Right atrium auricular region (tissue), 2 donors: ENCODE measurements at places on chromosomes 16 and 17. TPM values are rescaled to one million over a fixed set of nuclear protein-coding genes. Genes with fewer than 3 reads are reported as not detected.

GRCh38 chr16:50411034-50411433, 42.2 kb upstream of the BRD7 start:
- no peak for DNase-seq

DNA sequence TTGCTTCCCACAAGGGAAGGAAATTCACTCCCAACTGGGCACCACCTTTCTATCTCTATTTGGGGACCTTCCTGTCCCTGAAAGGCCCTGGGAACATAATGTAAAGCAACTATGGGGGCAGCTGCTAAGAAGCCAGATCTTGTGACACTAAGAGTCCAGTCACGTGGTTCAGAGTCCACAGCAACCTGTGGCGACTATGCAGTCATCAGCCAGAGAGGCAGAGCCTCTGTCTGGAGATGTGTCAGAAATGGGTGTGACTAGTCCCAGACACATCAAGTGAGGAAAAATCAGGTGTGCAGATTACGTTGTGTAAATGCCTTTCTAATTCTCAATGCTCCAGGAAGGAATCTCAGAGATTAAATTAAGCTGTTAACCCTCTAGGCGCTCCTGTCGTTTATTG, 26.6 kb upstream of the SKAP1 start:
- DNase-seq = no peak

DNA sequence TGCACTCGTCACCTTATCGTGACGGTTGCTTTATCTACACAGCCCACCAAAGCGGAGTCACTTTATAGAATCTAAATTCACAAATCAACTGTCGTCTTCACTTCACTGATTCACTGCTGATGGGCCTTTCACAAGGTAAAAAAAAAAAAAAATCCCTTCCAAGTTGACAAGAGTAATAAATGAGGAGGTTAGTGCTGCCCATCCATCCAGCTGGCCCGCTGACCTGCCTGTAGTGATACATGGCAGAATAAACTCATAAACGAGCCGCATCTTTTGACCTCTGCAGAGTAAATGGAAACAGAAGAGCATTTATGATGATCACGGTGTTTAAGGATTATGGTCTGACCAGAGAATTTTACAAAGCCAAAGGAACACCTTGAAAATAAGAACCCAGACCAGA, 227.3 kb upstream of the IRX5 start:
- peak; percentile 11 for DNase-seq

GRCh38 chr17:13728781-13729180, 127.1 kb upstream of the HS3ST3A1 start:
- DNase-seq = no peak

- no peak for DNase-seq
These were observed 2.5 kb downstream of the ODAD4 start for GRCh38 chr17:41932816-41933389.

GRCh38 chr17:19800571-19800970, 52.5 kb upstream of the ALDH3A1 start:
- no peak for DNase-seq

DNA sequence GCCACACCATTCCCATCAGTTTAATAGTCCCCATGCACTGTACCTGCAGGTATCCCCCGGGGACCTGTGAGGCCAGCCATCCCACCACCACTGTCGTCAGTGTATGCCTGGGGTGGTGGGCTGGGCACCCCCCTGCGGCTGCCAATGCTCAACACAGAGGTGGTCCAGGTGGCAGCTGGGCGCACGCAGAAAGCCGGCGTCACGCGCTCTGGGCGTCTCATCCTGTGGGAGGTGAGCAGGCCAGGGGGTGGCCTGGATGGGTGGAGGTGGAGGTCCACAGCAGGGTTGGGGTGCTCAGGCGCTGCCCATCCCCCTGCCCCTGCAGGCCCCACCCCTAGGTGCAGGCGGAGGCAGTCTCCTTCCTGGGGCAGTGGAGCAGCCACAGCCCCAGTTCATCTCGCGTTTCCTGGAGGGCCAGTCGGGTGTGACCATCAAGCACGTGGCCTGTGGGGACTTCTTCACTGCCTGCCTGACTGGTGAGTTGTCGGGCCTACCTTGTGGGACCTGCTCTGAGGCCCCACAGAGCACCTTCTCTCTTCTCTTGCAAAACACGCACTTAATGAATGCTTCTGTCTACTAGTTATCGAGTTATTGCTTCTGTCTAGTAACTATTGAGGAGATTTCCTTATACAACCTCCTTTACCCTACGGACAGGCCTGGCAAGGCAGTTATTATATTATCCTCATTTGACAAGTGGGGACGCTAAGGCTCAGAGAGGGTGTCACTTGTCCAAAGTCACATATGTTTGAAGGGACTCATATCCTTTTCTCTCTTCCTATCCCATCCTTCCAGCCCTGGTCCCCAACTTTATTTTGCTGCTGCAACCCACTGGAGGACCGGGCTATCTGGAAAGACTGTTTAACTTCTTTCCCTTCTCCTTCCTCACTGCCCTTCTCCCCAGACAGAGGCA, 5.8 kb upstream of the TRAF4 start:
- no peak for DNase-seq

DNA sequence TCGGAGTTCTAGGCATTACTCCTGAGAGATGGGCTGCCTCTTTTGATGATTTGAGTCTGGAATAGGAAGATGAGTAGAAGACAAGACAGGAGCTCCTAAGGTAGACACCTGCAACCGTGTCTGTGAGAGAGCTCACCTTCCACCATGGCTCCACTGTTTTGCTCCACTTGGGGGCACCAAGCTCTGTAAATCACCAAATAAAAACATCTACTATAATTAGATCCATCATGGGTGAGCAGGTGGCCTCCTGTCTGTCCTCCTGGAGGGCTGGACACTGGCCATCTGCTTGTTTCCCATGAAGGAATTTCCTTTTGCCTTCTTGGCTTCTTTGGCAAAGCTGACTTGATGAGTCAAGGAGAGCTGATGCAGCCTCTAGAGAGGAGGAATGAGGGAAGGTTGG, 179.0 kb downstream of the HAPSTR1 start:
- DNase-seq = no peak

GRCh38 chr17:6639586-6640535, 650 bp downstream of the KIAA0753 start:
- no peak for DNase-seq

DNA sequence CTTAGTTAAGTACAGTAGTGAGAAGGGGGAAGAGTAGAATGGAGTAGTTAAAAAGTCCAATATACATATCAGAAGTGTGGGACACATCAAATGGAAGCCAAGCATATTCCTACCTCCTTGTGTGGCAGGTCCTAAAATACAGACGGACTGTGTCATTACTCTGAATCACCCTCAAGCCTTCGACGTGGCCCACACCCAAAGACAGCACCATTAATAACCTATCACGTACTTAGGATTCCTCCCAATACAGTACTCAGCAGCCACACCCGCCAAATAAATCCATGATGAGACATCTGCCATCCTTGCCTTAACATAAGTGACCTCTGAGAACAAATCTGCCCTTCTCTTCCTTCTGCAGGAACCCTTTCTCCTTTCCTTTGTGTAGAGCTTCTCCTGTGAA, 38.9 kb downstream of the UBE2G1 start:
- DNase-seq = no peak

GRCh38 chr17:32962320-32962711, 29.3 kb upstream of the SPACA3 start:
- no peak for DNase-seq

DNA sequence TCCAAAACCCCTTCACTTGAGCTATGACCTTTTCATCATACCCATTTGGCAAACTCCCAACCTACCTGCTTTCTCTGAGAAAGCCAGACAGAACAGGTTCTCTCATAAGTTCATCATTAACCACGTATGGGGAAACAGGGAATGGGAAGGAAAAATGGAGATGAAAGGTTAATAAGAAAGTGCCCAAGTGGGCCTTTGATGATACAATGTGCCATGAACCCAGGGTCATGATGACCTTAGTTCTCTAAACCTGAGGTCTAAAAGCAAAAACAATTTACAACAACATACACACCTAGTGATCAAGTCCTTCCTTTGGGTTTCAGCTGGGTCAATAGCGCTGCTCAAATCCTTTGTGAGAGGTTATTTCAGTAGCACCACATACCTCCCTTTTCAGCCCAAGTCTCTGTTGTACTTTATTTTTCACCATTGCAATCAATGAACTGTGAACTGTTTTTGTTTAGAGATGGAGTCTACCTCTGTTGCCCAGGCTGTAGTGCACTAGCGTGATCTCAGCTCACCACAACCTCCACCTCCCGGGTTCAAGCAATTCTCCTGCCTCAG, 14.5 kb upstream of the RANGRF start:
- no peak for DNase-seq

GRCh38 chr17:12730931-12731521, 58.3 kb upstream of the ARHGAP44 start:
- DNase-seq = peak; percentile 81

DNA sequence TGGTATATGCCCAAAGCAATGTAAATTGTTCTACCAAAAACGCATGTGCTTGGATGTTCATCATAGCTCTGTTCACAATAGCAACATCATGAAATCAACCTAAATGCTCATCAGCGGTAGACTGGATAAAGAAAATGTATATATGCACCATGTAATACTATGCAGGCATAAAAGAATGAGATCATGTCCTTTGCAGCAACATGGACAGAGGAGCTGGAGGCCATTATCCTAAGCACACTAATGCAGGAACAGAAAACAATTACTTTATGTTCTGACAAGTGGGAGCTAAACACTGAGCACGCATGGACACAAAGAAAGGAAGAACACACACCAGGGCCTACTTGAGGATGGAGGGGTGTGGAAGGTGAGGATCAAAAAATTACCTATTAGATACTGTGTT, 33.7 kb downstream of the TANC2 start:
- no peak for DNase-seq

- no peak for DNase-seq
These were observed 55.0 kb downstream of the PITPNM3 start for GRCh38 chr17:6501359-6501758.

DNA sequence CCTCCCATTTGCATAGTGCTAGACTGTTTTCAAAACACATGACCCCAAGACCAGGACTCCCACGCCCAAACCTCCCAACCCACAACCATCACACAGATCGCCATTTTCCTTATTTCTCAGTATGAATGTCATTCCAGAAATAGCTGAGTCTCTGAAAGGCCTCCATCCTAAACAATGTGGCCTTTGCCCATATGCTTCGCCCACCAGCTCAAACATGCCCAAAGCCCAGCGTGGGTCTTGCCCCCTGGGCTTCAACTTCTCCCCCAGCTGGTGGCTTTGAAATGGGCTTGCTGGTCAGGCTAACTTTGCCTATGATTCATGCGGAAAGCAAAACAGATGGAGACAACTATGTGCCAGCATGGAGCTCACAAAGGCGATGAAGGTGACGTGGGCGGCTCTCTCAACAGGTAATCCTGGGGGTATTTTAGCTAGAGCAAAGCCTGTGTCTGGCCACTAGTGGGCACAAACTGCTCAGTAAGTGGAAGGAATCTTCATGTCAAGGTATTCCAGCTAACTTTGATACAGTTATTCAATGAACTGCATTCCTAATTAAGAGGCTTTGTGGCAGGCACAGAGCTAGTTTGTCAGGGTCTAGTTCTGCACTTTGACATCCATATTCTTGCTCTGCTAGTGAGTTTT, 17.1 kb downstream of the PMP22 start:
- peak; percentile 42 for DNase-seq

GRCh38 chr17:74872313-74873036, at the start of gene FDXR:
Gene FDXR (minus strand): TSS chr17:74872994. CDS start chr17:74872944, 50 bp downstream.
- DNase-seq = no peak

DNA sequence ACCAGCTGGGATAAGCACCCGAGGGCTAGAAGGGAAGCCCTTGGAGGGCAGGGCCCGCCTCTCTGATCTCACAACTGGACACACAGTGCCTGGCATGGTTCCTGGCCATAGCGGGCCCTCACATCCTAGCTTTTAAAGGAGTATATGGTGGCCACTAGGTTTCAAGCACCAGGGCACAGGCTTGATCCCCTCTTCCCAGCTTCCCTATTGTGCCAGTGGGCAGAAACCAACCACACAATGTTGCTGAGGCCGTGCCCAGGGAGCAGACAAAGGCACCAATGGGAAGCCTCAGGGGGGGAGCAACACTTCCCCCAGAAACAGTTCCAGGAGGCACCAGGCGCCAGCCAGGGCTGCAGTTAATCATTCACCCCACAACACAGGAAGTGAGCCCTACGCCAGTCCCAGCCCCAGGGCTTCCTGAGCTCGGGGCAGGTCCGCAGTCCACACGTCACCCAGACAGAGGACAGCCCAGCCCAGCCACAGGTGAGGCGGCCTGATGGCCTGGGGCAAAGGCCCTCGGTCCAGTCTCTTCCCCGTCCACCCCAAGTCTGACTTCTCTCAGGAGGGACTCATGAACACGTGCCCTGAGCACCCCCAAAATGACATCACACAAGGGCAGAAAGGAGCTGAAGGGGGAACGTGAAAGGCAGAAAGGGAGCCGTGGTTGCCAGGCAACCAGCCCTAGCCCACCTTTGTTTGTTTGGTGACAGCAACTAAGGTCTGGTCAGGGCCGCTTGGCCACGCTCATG, 12.8 kb downstream of the SMIM5 start:
- DNase-seq = no peak

- peak; percentile 64 for DNase-seq
These were observed 487 bp downstream of the C17orf67 start for GRCh38 chr17:56833057-56833808.

DNA sequence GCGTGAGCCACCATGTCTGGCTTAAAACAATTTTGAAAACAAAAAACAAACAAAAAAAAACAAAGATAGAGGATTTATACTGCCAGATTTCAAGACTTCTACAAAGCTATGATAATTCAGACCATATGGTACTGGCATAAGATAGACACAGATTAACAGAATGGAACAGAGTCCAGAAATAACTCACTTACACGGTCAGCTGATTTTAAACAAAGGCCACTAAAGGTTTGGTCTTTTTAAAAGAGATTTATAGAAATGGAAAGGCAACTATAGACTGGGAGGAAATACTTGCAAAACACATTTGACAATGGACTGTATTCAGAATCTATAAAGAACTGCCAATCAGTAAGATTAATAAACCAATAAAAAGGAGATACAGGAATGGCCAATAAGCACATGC, 48.6 kb upstream of the MNT start:
- no peak for DNase-seq

DNA sequence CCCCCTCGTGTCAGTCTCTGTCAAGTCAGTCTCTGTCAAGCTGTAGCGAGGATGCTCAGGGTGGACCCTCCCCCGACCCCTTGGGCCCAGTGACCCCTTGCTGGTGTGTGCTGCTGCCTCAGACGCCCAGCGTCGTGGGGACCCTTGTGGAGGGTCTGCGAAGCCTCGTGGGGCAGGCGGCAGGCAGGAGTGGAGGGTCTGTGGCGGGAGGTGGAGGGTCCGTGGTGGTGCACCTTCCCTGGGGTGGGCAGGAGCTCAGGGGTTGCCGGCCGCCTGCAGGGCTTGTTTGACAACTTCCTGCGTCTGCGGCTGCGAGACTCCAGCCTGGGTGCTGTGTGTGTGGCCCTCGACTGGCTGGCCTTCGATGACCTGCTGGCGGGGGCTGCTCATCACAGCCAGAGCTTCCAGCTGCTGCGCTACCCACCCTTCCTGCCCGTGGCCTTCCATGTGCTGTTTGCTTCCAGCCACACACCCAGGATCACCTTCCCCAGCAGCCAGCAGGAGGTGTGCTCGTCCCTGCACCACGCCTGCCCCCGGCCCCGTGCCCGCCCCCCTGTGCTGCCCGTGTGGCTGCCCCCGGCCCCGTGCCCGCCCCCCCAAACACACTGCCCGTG, 5.6 kb downstream of the GNG13 start:
- no peak for DNase-seq

STH gene
- not detected for total RNA-seq

C17orf100 gene
- 0.63 TPM for total RNA-seq

LGALS9B gene
- not detected for total RNA-seq

CNGB1 gene
- total RNA-seq = not detected
